ENCODE measurements at places on chromosomes 5 and 9. TPM values are rescaled to one million over a fixed set of nuclear protein-coding genes. Genes with fewer than 3 reads are reported as not detected.

FST gene
- total RNA-seq: 7.3 TPM

GHR gene
- 0.05 TPM for total RNA-seq

SETX gene
- 34.6 TPM for total RNA-seq

NTNG2 gene
- not detected for total RNA-seq

FBXL7 gene
- total RNA-seq: 14.6 TPM
